ENCODE measurements at places on chromosomes 7 and 10.

- DNase-seq: no peak
Measured at GRCh38 chr10:1297566-1298301, 241.5 kb downstream of the WDR37 start.

- DNase-seq: no peak
Measured at GRCh38 chr7:52518869-52519268, 516.6 kb upstream of the POM121L12 start.

DNA sequence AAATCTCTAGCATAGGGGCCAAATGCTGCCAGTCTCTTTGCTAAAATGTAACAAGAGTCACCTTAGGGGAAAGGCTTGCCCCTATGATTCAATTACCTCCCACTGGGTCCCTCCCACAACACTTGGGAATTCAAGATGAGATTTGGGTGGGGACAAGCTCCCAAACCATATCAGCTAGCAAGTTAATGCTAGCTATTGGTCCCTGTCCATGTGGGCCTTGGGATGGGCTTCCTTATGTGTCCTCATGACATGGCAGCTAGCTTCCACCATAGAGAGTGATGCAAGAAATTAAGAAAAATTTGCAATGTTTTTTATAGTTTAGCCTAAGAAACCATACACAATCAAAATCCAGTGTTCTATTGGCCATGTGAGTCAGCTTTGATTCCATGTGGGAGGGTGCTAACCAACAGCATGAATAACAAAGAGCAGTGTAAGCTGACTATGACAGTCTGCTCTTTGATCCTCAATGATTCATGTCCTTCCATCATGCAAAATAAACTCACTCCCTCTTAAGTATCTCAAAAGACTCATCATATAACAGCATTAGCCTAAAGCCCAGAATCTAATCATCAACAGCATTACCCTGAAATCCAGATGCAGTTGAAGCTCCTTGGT, 21.7 kb upstream of the ZNF365 start:
- DNase-seq: no peak

- no peak for DNase-seq
Measured at GRCh38 chr10:7813481-7813880, 4.8 kb upstream of the TAF3 start.

- no peak for DNase-seq
Measured at GRCh38 chr10:110746969-110747608, 103.0 kb downstream of the RBM20 start.

- DNase-seq: no peak
Measured at GRCh38 chr10:644076-644942, 45.2 kb downstream of the DIP2C start.
